ENCODE measurements at places on chromosomes 3 and 15.

DNA sequence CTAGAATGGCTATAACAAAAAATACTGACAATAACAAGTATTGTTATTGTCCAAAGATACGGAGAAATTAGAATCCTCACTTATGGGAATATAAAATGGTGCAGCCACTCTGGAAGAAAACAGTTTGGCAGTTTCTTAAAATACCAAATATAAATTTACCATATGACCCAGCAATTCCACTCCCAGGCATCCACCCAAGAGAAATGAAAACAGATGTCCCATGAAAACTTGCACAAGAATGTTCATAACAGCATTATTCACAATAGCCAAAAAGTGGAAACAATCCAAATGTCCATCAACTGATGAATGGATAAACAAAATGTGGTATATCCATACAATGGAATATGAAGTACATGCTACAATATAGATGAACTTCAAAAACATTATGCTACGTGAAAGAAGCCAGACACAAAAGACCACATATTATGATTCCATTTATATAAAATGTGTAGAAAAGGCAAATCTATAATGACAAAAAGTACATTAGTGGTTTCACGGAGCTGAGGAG lies 9.4 kb downstream of the AAGAB start:
- no peak for DNase-seq

GRCh38 chr3:128359846-128360642 lies 106.6 kb downstream of the DNAJB8 start:
- DNase-seq = no peak

DNA sequence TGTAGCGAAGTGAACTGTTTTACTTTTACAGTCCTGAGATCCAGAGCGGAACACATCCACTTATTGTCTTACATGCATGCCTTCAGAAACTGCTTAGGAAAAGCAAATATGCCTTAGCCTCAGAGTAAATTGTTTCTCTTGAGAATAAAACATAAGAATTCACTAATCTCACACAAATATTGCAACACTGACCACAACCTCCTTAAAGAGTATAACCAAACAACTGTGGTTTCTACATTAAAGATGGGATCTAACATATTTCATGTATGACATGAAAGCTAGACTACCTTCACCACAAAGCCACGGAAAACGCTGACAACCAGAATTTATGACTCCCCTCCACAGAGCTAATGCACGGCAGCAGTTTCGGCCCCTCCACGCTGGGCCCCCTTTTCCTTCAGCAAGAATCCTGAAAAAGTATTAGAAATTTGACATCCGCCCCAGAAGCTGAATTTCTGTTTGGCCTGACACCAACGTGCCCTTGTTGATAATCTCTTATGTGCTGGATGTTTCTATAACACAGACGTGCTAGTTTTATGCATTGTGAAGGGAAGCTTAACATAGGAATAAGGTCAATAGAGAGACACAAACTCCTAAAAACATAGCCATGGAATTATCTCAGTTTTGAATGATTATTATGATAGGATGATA lies 84.6 kb downstream of the GREM1 start:
- no peak for DNase-seq

DNA sequence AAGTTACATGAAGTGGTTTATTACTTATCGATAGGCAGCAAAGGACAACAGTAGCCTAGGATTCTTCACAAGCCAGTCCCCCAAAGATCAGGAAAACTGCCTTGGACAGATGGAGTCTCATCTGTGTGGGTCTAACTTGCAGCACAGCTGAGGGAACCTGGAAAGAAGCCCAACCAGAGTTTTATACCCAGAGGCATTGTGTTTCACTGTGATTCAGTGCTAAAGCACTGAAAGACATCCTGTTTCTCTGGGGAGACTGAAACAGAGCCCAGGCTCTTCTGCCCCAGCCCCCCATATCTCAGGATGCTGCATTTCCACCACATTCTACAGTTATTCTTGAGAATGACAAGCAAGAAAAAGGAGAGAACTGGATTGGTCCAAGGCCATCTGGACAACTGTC lies 48.2 kb upstream of the PYDC2 start:
- no peak for DNase-seq

DNA sequence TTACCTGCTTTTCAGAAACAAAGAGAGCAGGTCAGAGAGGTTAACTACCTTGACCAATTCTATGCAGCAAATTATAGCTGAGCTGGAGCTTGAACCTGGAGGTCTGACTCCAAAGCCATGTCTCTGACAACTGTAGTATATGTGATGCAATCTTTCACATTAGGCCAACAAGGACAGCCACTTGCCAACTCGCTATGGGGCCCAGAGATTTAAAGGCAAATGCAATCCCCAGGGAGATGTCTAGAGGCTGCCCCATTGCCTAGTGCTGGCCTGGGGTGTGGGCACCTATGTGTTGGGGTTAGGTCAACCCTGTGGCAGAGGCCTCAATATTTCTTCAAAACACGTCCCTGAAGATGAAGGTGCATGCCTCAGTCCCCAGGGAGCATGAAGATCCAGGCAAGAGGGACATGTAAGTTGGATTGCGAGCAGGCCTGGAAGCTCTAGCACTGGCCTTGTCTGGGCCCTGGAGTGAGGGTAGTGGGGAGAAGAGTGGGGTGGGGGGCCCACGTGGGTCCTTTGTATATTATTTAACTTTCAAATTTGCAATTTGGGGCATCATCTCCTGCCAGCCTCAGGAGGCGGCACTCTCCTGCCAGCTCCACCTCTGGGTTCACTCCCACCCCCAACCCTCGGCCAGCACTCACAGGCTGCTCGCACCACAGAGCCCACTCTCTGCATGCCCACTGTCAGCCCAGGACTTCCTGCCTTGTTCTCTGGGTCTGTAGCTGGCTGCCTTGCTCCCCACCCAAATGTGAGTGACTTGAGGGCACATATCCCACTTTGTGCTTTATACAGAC lies 64.3 kb downstream of the SLC12A8 start:
- no peak for DNase-seq

GRCh38 chr3:139518306-139518705 lies 21.2 kb downstream of the RBP1 start:
- DNase-seq = no peak

GRCh38 chr3:12444582-12445471 lies 39.5 kb upstream of the TSEN2 start:
- DNase-seq = no peak

DNA sequence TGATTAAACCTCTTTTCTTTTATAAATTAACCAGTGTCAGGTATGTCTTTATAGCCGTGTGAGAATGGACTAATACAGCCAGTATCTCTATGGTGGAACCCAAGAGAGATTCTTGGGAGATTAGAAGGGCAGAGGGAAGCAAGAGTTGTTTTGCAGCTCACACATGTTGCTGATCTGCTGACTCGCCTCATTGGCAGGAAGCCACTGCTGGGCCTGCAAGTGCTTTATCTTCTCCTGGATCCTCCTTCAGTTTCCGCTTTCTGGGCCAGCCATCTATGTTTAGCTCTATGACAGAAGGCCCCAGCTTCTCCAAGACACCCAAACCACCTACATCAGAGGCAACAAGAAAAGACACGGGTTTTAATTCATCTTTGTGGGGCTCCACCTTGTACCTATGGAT lies 23.4 kb upstream of the GALNT15 start:
- DNase-seq = no peak

GRCh38 chr3:160010578-160010977 lies 21.9 kb downstream of the IL12A start:
- no peak for DNase-seq

DNA sequence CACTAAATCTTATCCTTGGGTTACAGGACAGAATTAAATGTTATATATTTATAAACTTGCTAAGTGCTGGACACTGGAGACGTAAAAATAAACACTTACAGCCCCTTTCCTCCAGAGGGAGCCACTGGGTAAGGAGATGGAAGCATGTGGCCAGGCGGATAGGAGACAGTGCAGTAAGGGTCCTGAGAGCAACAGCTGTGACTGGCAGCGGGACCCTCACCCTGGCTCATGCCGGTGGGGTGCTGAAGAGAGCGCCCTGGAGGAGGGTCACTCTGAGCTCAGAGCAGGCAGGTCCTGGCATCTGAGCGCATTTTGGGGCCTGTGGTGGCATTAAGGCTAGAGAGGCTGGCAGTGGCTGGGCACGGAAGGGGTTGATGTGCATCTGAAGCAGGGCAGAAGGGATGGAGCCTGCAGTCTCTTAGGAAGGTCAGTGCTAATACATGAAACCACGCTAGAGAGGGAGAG lies 16.0 kb downstream of the SEC61A1 start:
- DNase-seq = no peak

DNA sequence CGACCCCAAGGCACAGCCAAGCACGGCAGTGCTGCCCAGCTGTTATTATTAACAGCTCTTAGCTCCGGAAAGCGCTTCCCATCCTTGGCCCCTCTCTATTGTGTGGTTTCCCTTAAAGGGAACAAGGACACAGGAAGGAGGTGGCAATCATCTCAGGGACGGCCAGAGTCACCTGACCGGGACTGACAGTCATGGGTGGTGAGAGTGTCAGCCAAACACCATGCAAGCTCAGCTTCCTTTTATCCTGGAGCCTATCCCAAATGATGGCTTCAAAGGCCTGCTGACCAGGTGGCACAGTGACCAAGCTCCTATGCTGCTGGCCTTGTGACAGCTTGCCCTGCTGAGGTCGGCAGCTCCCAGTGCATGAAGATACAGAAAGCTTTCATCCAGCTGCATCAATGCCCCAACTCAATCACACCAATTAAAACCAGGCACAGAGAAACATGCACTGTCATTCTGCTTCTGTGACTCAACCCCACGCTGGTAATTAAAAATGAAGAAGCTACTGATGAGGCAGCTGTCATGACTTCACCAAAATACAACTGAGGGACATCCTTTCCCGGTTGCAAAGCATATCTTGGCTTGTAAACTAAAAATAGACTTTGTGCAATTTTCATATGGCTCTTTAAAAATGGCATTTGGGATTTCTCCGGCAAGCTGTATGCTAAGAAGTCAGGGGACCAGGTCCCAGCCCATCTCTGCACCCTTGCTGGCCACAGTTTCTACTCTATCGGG lies 34.0 kb downstream of the PCSK6 start:
- DNase-seq = no peak

DNA sequence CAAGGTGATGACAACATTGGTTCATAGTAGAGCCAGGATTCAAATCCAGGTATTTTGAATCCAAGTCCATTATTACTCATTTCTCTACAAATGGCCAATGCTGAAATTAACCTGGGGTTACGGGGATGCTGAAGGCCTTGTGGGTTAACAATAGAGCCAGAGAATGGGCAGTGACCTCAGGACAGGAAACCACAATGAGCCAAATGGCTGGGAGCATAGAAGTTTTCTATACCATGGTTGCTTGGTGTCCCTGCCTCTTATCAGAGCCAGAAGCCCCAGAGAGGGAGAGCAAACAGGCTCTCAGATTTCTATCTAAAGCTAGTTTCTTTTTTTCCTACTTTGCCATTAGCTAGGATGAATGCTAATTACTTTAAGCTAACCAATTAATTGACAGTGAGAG lies 82.3 kb downstream of the TNIK start:
- DNase-seq = no peak

DNA sequence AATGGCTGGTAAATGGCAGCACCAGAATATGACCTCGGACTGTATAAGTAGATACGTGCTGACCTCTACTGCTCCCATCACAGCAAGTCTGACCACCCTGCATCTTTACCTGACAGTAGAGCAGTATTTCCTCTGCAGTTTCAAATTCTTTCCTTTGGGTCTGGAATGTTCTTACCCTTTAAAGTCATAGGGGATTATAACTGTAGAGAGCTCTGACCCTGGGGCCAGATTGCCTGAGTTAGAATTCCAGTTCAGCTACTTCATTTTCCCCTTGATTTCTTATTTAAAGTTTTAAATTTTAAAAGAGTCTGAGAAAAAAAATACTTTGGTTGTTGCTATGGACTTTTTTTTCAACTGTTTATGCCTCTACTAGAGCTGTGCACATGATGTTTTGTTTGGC lies 237.7 kb downstream of the NR1D2 start:
- DNase-seq = no peak

DNA sequence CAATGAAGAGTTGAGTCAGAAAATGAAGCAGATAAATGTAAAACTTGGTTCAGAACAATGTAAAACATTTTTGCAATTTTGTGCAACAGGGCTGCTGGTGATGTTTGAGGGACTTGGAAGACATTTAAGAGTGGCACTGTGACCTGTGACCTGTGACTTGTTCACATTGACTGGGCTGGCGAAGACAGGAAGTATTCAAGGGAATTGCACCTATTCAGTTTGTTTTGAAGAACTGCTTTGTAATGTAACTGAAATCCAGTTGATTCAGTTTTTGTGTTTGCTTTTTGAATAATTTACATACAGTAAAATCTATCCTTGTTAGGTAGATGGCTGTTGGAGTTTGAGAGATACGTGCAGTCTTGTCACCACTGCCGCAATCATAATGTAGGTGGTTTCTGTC lies 35.4 kb downstream of the MCTP2 start:
- DNase-seq = no peak

DNA sequence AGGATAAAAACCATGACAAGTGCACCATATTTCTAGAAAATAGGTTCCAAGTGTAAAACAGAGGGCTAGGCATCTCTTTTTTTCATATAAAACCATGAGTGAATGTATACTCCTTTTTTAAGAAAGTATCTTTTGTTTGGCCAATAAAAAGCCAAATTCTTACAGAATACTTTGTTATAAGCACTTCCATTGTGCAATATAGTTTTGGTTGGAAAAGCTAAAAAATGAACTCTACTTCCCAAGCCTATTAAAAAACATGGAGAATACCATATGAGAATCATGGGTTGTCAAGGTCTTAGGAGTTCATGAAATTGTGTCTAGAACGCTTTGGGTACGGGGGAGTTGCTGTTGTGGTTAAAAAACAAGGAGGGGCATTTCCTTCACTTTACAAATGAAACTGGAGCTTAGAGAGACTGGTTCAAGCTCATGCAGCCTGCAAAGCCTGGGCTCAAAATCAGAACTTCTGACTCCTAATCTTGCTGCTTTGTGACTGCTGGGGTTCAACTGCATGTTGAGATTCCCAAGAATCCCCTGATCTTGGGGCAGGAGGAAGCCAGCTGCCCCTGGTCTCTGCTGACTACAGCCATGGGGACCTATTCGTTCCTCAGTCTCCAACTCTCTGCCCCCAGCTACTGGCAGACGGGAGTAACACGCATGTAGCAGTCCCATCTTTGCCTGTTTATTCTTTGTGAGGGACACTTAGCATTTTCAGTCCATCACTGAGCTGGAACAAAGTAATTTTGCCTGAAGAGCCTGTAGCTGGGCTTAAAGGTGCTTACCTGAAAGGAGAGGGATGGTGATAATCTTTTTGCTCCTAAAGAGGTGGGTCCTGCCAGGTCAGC lies 229.1 kb downstream of the CHST2 start:
- DNase-seq = no peak

- DNase-seq = no peak
Measured at GRCh38 chr3:3151513-3151912, 24.8 kb downstream of the TRNT1 start.

All from activated CD4-positive, alpha-beta T cell treated with anti-CD3 and anti-CD28 coated beads, Interleukin-2, amount 50 U/mL, for 4 hours (primary cell).